H1 (cell line): ENCODE measurements at places on chromosomes 7 and 10. TPM values are rescaled to one million over a fixed set of nuclear protein-coding genes. Genes with fewer than 3 reads are reported as not detected.

UBE2H gene
- 62.2 and 62.6 TPM in 2 replicates for total RNA-seq

GRCh38 chr10:77532068-77532467, 105.5 kb downstream of the KCNMA1 start:
- no peak for DNase-seq

DNA sequence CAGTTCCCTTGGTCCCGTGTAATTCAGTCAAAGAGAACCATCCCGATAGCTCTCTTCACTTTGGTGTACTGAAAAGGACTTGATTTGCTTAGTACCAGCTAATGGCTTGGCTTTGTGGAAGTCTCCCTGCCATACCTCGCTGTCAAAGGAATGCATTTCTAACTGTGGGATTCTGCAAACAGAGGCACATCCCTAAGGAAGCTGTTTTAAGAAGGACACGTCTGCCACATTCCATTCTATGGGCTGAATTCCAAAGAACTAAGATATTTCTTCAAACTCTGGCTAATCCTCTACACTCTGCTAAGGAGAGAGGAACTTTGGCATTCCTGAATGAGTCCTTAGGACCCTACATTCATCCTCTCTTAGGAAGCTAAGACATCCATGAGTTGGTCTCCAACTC, 327.9 kb downstream of the SFMBT2 start:
- peak; percentile 29 for DNase-seq

PCDH15 gene
- total RNA-seq: 0.15 TPM in 1 of 2 replicates, not detected in the other

DNA sequence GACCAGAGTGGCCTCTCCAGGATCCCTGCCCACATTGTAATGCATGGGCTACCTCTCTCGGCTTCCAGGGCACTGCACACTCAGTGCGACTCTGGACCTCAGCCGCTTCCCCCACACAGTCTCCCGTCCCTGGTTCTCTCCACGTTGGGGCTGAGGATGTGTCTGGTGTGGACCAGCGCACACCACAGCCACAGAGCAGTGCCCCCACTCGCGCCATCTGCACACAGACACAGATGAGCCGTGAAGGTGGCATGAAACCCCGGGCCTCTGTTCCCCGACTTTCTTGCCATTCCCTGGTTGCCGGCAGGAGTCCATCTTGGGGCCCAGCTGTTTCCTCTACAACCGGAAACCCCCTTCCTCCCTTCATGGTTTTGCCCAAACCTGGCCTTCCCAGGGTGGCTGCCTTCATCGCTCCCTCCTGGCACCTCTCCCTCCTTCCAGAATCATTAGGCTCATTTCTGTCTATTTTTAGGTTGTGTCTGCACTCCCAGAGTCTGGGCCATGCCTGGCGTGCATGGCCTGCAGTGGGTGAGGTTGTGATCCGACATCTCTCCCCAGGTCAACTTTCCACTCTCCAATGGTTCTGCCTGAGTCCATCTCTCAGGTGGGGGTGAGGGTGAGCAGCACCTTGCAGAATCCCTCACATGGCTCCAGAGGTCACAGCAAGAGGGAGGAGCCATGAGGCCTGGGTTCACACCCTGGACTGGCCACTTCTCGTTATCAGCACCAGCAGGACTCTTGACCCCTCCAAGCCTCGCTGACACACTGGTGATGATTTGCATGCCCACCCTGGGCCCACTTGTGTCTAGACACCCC, 10.1 kb downstream of the RASGEF1A start:
- DNase-seq: no peak

SNCG gene
- 4.4 and 4.8 TPM in 2 replicates for total RNA-seq

GRCh38 chr7:44112231-44112996, 8.3 kb downstream of the AEBP1 start:
- DNase-seq: no peak

DNA sequence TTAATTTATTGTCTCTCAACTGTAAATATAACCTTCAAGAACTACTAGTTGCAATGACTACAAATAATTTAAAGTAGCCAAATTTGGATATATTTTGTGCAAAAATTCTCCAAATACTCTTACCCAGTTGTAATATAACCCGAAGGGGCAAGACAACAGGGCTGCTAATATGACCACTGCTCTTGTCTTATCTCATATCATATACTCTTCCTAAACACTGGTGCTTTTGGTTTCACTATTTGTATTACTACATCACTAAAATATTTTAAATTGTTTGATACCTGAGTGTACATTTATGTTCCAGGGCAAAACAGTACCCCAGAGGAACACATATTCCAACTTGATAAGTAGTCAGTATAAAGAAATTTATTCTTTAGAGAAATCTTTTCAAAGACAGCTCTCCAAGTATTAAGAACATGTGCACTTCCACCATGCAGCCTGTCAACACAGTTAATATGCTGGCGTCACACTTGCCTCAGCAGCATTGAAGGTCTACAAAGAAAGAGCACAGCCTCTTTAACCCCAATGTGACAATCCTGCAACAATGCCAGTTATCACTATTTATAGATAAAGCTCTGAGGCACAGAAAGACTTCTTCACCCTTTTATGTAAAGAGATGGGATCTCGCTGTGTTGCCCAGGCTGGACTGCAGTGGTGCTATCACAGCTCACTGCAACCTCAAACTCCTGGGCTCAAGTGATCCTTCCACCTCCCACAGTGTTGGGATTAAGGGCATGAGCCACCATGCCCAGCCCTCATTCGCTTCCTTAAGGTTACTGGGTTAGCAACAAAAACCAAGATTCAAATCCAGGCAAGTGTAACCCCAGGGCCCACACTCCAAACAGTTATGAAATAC, 37.8 kb downstream of the RHEB start:
- no peak for DNase-seq
